ENCODE measurements at places on chromosomes 7 and 10.

GRCh38 chr10:100983868-100984671 lies 3.2 kb downstream of the MRPL43 start:
- DNase-seq = no peak

DNA sequence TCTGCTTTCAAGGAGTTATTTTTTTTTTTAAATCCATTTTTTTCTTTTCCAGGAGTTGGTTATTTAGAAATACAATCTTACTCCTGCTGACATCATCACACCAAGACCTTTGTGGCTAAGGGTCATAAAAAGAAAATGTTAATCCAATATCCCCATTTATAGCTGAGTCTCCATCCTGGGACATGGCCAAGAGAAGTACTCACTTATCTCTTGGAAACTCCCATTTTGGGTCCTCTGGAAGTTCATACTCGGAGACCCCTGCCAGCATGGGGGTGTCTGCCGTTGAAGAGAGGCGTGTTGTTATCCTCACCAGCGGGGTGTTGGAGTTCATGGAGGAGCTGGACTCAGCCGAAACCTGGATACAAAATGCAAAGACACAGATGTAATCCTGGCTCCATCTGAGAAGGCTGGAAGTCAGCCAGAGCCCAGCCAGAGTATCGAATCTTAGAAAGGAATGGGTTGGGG lies 94.6 kb downstream of the FGFR2 start:
- no peak for DNase-seq

- DNase-seq = no peak
Measured at GRCh38 chr10:26715137-26715487, 17.6 kb downstream of the PDSS1 start.

GRCh38 chr7:12554351-12554750 lies 16.2 kb upstream of the SCIN start:
- no peak for DNase-seq
